ENCODE measurements at places on chromosomes 3 and 15. TPM values are rescaled to one million over a fixed set of nuclear protein-coding genes. Genes with fewer than 3 reads are reported as not detected.

GRCh38 chr3:184003187-184003967, 14.3 kb downstream of the ABCC5 start:
- no peak for DNase-seq
- no peak overlapping the region for H3K27ac ChIP-seq
- no peak overlapping the region for H3K4me3 ChIP-seq
- no peaks in the 10 kb centered on the region for H3K27me3 ChIP-seq

GRCh38 chr3:196323016-196323415, 5.0 kb upstream of the DYNLT2B start:
- no peak overlapping the region for H3K27ac ChIP-seq
- H3K4me3 ChIP-seq = no peak overlapping the region
- DNase-seq = no peak
- H3K36me3 ChIP-seq = no peaks in the 10 kb centered on the region

DNA sequence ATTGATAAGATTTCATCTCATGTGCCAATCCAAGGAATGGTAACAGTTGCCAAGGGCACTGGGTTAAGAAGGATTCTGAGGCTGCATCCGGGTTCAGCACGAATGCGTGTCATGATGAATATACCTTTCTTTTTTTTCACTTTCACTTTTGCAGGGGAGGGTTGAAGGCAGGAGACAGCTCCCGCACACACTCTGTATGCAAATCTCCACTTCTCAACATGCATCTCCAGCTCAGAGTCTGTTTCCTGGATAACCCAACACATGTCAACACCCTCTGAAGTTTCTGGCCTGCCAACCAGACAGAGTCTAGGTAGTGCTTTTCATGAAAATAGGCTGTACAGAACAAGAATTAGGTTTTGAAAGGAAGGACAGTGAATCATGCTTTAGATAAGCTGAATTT, 21.6 kb downstream of the B4GALT4 start:
- H3K27ac ChIP-seq = no peak overlapping the region
- H3K4me3 ChIP-seq = no peak overlapping the region
- no peaks in the 10 kb centered on the region for H3K27me3 ChIP-seq
- DNase-seq = no peak

GRCh38 chr15:75843678-75844581, 683 bp downstream of the UBE2Q2 start:
- H3K27ac ChIP-seq = peak overlapping the region; percentile 85
- peak overlapping the region; percentile 60 for H3K4me3 ChIP-seq
- no peaks in the 10 kb centered on the region for H3K36me3 ChIP-seq
- H3K27me3 ChIP-seq = no peaks in the 10 kb centered on the region
- peak; percentile 70 for DNase-seq

DNA sequence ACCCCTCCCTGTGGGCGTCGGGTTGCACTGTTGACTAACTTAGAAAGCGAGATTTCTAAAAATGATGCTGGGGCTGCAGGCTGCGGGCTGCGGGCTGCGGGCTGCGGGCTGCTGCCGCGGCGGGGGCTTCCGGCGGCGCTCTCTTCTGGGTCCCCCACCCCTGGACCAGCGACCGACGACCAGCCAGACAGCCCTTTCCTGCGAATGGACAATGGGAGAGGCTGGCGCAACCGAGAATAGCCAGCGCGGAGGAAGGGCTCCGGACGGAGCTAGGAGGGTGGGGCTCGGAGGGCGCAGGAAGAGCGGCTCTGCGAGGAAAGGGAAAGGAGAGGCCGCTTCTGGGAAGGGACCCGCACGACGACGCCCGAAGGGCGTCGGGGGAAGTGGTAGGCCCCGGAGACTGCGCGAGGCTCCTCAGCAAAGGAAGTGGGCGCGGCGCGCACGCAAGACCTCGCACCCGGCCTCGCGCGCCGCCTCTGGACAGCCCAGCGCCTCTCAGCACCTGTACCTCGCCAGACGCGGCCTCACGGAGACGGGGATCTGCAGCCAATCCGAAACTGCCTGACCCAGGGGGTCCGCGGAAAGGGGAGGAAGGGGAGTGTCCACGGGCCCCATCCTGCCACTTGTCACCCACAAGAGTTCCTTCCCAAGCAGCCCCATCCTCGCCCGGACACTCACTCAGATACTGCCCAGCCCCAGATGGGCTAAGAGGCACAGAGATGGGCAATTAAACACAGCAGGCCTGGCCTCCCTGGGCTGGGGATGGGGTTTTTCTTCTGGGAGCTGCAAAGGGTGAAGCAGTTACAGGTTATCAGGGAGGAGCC, 70.7 kb downstream of the SLC12A8 start:
- H3K27ac ChIP-seq = peak overlapping the region; percentile 38
- H3K4me3 ChIP-seq = peak overlapping the region; percentile 27
- peak; percentile 54 for DNase-seq
- no peaks in the 10 kb centered on the region for H3K36me3 ChIP-seq
- H3K4me1 ChIP-seq = peaks cover 10% of the 10 kb centered on the region

GRCh38 chr15:100301910-100302431, 39.8 kb downstream of the ADAMTS17 start:
- H3K27me3 ChIP-seq = no peaks in the 10 kb centered on the region
- no peaks in the 10 kb centered on the region for H3K4me1 ChIP-seq
- no peak overlapping the region for H3K4me3 ChIP-seq
- H3K27ac ChIP-seq = no peak overlapping the region
- H3K36me3 ChIP-seq = no peaks in the 10 kb centered on the region

GRCh38 chr3:23330568-23330967, 127.4 kb downstream of the UBE2E2 start:
- H3K4me3 ChIP-seq = no peak overlapping the region
- no peak overlapping the region for H3K27ac ChIP-seq
- no peaks in the 10 kb centered on the region for H3K4me1 ChIP-seq
- no peaks in the 10 kb centered on the region for H3K36me3 ChIP-seq
- no peaks in the 10 kb centered on the region for H3K27me3 ChIP-seq

- no peaks in the 10 kb centered on the region for H3K36me3 ChIP-seq
- no peak overlapping the region for H3K4me3 ChIP-seq
- no peak for DNase-seq
- no peaks in the 10 kb centered on the region for H3K27me3 ChIP-seq
- H3K4me1 ChIP-seq = peaks cover 6% of the 10 kb centered on the region
- peak overlapping the region; percentile 22 for H3K27ac ChIP-seq
Observed at GRCh38 chr15:64224511-64224910, 61.7 kb upstream of the PPIB start.

- H3K27ac ChIP-seq = no peak overlapping the region
- H3K27me3 ChIP-seq = no peaks in the 10 kb centered on the region
- no peaks in the 10 kb centered on the region for H3K36me3 ChIP-seq
- no peak overlapping the region for H3K4me3 ChIP-seq
Observed at GRCh38 chr3:140545197-140545596, 132.7 kb upstream of the TRIM42 start.

DNA sequence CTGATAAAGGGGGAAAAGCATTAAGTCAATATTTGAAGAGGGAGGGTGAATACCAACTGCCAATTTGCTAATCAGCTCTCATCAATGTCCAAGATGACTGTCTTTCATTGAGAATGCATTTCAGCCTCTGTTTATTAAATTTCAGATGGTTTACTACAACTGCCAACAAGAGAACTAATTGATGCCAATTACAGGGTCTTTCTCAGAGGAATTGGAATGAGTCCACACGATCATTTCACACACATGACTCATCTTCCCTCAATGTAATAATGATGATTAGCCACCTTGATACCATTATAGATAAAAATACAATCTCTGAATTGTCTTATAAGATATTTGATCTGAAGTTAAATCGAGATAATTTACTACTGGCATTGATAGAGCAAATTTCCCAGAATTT, 1274.4 kb downstream of the ROBO2 start:
- no peaks in the 10 kb centered on the region for H3K27me3 ChIP-seq
- DNase-seq = no peak
- no peaks in the 10 kb centered on the region for H3K36me3 ChIP-seq
- H3K4me1 ChIP-seq = no peaks in the 10 kb centered on the region

DNA sequence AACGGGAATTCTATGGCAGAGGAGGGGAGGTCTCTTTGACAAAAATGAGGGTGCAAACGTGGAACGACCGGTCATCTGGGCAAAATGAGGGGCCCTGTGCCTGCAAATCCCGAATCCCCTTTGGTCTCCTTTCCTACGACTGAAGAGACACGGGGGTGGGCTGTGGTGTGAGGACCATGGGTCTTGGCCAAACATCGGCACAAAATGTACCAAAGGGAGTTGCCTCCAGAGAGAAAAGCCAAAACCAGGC, 498 bp downstream of the ZNF280D start:
- no peaks in the 10 kb centered on the region for H3K27me3 ChIP-seq
- no peaks in the 10 kb centered on the region for H3K36me3 ChIP-seq
- no peak for DNase-seq
- H3K27ac ChIP-seq = peak overlapping the region; percentile 99
- peak overlapping the region; percentile 47 for H3K4me3 ChIP-seq
- H3K4me1 ChIP-seq = peaks cover 3% of the 10 kb centered on the region

DNA sequence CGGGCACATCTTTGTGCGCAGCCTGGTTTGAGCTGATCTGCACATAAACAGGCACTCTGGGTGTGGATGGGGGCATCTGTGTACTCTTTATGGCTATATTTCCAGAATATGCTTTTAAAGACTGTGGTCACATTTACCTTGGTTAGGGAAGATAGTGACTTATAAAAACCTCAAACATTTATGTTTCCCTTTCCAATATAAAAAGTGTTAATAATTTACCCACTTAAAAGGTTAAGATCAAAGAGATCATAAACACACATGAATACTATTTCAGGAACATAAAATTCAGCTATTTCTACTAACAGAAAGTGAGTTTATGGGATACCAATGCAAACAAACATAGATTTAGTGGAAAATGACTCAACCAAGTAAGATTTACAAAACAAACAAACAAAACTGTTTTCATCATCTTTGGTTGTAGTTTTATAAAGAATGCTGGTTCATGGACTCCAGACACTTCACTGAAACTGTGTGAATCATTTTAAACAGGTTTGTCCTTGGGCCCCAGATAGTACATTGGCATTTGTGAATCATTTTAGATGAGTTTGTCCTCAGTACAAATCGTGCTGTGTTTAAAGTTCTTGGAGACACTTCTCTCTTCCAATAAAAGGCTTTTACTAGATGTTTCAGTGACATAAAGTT, 253.5 kb upstream of the CTDSPL start:
- H3K27me3 ChIP-seq = no peaks in the 10 kb centered on the region
- no peak for DNase-seq
- no peak overlapping the region for H3K4me3 ChIP-seq
- no peak overlapping the region for H3K27ac ChIP-seq
- H3K36me3 ChIP-seq = no peaks in the 10 kb centered on the region
- no peaks in the 10 kb centered on the region for H3K4me1 ChIP-seq

DNA sequence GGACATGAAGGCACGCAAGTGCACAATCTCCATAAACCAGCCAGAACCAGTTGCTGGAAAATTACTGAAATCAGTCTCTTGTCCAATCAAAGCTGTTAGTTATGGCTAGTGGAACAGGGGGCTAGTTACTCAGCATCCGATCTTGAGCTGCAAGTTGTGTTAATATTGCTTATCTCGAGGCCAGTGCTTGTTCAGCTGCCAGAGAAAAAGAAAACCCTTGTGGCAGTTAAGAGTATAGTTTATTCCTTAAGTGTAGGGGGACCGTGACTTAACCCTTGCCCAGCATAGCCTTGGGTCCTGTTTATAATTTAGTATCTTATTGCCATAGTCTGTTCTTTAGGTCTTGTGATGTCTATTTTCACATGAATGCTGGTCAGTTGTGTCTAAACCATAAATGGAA, 268.5 kb downstream of the CD47 start:
- peaks cover 6% of the 10 kb centered on the region for H3K4me1 ChIP-seq
- H3K36me3 ChIP-seq = no peaks in the 10 kb centered on the region
- H3K27me3 ChIP-seq = no peaks in the 10 kb centered on the region
- H3K4me3 ChIP-seq = no peak overlapping the region

GRCh38 chr15:26394801-26395200, 378.1 kb downstream of the GABRB3 start:
- DNase-seq = no peak
- no peak overlapping the region for H3K4me3 ChIP-seq
- no peak overlapping the region for H3K27ac ChIP-seq
- H3K27me3 ChIP-seq = no peaks in the 10 kb centered on the region

GRCh38 chr3:37826502-37826901, 35.2 kb upstream of the CTDSPL start:
- no peaks in the 10 kb centered on the region for H3K27me3 ChIP-seq
- H3K4me1 ChIP-seq = no peaks in the 10 kb centered on the region
- no peaks in the 10 kb centered on the region for H3K36me3 ChIP-seq
- no peak overlapping the region for H3K4me3 ChIP-seq
- no peak overlapping the region for H3K27ac ChIP-seq
- no peak for DNase-seq

- no peak overlapping the region for H3K4me3 ChIP-seq
- H3K4me1 ChIP-seq = no peaks in the 10 kb centered on the region
- H3K27me3 ChIP-seq = no peaks in the 10 kb centered on the region
- no peak overlapping the region for H3K27ac ChIP-seq
- no peak for DNase-seq
Observed at GRCh38 chr3:125351152-125351551, 24.0 kb downstream of the ZNF148 start.

DNA sequence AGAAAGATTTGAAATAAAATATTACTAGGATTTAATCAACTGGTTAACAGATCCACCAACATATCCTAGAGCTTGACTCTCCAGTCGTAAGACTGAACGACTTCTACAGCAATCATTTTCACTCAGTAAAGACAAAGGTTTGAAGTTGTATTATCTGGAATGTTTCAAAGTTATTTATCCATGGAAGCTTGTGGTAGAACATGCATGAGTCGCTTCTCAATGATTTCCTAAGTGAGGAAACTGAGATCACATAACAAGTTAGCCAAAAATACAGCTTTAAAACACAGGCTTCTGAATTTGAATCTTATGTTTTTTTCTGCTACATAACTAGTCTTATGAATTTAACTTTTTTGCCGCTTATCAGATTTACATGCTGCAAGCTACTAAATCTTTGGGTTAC, 241.8 kb downstream of the FOXP1 start:
- H3K4me3 ChIP-seq = no peak overlapping the region
- DNase-seq = no peak
- no peak overlapping the region for H3K27ac ChIP-seq
- no peaks in the 10 kb centered on the region for H3K36me3 ChIP-seq
- H3K27me3 ChIP-seq = no peaks in the 10 kb centered on the region
- no peaks in the 10 kb centered on the region for H3K4me1 ChIP-seq

DNA sequence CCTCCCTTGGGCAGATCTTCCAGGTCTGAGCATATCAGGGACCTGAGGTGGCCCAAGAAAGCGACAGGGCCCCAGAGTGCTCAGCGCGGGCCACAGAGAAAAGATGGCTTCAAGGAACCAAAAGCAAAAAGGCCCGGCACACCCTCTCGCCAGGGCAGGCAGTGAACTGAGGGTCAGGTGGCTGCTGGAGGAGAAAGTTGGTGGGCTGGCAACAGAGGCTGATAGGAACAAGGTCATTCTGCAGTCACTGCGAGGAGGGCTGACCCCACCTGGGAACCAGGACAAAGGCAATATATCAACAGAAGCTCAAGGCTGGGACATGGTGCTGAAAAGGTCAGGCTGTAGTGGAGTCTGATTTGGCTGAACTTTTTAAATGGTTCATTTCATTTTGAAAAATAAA, 2.8 kb upstream of the ACSBG1 start:
- no peak overlapping the region for H3K4me3 ChIP-seq
- no peak overlapping the region for H3K27ac ChIP-seq
- no peaks in the 10 kb centered on the region for H3K36me3 ChIP-seq

GRCh38 chr3:43894176-43895049, 203.7 kb downstream of the ABHD5 start:
- H3K4me1 ChIP-seq = no peaks in the 10 kb centered on the region
- peak; percentile 34 for DNase-seq
- no peaks in the 10 kb centered on the region for H3K36me3 ChIP-seq
- peak overlapping the region; percentile 35 for H3K4me3 ChIP-seq

- no peaks in the 10 kb centered on the region for H3K27me3 ChIP-seq
- H3K36me3 ChIP-seq = no peaks in the 10 kb centered on the region
- H3K4me3 ChIP-seq = no peak overlapping the region
Observed at GRCh38 chr3:26807272-26807671, 184.7 kb downstream of the LRRC3B start.

Gene NXPE3
- total RNA-seq = 14.9 TPM

Gene FRMD4B
- 19.5 TPM for total RNA-seq

Gene THAP10
- 2.0 TPM for total RNA-seq

Gene LRRIQ4
- total RNA-seq = not detected

Gene EPHB1
- 3.1 TPM for total RNA-seq

Gene LRRC34
- 1.3 TPM for total RNA-seq

Gene PLA2G4F
- 1.5 TPM for total RNA-seq

Gene XCR1
- 0.15 TPM for total RNA-seq

All from uterus (tissue), 4 donors.